Activated T-cell treated with anti-CD3 and anti-CD28 coated beads, Interleukin-2, amount 50 U/mL, for 4 hours (primary cell): ENCODE measurements at places on chromosomes 11 and 22.

GRCh38 chr11:104926771-104927611 is 28.7 kb upstream of the CASP12 start:
- DNase-seq = no peak

DNA sequence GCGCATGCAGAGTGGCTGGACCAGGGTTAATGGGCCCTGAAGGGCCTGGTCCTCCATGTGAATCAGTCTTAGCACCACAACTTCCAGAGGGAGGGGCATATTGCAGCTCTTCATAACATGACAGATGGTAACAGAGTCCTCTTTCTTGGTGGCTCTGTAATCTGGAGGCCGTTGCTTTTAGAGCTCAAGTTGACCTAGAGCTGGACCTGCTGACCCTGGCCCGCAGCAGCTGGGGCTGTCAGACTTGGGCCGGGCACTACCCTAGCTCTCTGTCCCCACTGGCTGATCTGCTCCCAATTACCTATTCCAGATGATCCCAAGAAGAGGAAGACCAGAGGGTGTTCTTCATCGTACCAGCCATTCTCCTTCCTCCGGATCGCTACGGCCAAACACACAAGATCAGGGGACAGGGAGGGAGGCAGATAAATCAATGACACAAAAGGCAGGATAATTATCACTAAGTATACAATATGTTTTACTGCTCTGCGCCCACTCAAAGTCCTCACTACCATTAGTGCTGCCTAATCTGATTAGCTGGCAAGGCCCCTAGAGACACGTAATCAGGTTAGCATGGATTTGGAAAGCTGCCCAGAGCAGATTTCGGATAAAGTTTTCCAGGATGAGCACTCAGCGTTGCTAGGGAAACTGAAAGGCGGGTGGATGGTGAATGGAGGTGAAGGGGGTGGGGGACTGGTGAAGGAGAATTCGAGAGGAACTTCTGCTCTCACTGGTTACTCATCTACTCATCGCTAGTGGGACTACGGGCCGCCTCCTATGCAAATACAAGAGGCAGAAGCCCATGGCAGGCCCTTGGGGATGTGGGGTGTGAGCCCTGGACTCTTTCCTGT is 64.5 kb upstream of the PHOX2A start:
- no peak for DNase-seq

DNA sequence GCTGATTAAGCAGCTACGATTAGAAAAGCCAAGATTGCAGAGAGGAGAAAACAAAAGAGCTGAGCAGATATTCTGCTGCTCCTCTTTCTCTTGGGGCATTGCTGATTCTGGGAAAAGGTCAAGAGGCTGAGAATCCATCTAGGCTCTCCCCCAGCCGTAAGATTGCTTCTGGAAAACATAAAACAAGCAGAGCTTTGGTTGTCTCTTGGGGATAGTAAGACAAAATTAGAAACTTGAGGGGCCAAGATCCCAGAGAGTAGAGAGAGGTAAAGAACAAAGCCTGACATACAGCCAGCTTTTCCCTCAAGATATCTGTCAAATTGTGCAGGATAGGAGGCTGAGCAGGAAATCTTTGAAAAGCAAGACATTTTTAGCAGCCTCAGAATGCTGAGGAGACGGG is 158.2 kb downstream of the TTC28 start:
- no peak for DNase-seq

- DNase-seq = no peak
Observed at GRCh38 chr11:119919656-119920055, 190.7 kb upstream of the NECTIN1 start.

DNA sequence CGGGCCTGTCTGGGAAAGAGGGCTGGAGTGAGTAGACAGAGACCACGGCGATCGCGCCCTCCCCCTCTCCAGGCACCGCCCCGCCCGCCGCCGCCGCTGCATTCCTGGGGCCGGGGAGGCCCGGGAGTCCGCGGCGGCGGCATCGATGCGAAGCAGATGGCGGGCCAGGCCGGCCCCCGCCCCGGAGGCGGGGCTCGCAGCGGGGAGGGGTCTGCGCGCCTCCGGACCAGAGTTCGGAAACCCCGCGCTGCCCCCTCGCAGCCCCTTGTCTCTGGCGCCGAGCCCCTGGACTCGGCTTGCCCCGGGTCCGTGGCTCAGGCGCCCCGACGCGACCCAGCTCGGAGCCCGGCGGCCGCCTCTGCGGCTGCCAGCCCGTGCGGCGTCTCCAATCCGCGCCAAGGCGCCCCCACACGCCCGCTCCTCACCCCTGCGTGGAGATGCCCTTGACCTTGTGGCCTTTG is 1.3 kb downstream of the SCARF2 start:
- no peak for DNase-seq

DNA sequence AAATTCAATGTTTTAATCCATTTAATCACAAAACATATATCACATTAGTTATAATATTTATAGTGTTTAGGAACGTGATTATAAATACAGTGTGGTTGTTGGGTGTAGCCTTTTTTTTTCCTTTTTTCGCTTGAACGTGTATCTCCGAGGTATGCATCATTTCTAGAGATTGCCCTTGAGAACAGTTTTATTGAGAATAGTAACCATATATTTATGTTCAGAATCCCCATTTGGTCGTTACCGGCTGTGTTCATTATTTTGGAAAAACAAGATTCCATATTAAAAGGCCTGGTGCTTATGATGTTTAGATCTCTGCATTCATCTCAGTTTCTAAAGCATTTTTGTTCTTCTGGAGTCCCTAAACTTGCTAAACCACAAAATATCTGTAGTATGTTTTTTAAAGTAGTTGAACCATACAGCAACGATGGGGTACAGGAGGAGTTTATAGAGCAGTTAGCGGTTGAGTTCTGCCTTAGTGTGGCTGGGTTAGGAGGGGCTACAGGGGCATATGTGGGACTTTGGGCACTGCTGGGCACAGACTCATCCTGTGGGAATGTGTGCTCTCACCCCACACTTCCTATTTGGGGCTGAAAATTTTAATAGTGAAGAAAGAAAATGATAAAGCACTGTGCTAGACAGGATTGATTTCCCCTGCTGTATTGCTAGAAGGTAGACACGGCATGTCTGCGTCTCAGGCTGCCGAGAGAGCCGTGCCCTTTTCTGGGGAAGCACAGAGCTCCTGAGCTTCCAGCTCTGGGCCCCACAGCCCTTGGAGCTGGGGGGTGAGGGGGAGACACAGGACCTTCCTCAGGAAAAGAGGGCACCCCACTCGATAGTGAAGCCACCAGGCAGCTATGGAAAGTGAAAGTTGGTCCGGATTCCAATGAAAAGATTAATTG is 81.5 kb upstream of the PPARA start:
- no peak for DNase-seq
